Amygdala (tissue), 56 donors: ENCODE measurements at places on chromosomes 11 and 22.

- no peak for DNase-seq
Measured at GRCh38 chr22:24376002-24376401, 51.4 kb upstream of the ADORA2A start.

- DNase-seq = no peak
Measured at GRCh38 chr11:120714438-120714837, 202.9 kb downstream of the GRIK4 start.

DNA sequence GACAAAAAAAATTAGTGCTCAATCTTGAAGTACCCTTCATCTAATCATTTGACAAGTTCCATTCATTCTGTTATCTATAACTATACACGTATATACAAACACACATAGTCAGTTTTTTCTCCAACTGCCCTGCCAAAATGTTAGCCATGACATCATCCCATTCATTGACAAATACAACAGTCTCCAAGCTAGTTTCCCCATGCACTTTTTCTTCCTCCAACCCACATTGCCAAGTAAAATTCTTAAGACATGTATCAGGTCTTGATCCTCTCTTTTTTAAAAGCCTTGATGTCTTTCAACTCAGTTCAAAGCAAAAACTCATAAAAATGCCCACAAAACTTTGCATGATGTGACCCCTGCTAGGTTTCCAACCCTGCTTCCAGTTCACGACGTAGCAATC lies 58.1 kb downstream of the DDI1 start:
- DNase-seq = no peak

DNA sequence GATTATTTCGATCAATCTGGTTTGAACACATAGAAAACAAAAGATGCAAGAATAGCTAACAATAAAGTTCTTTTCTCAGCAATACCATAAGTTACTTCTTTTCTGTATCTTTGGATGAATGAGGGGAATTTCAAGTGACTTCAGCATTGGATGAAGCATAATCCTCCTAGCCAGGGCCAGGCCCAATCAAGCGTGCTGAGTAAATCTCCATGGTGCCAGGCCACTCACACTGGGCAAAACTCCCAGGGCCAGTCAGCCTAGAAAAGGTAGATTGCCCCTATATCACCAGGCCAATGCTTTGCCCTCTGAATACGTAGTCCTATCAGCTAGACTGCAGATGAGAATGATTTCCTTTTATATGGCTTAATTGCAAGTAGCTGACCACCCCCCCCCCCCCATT lies 6.0 kb downstream of the CNTF start:
- DNase-seq = no peak

DNA sequence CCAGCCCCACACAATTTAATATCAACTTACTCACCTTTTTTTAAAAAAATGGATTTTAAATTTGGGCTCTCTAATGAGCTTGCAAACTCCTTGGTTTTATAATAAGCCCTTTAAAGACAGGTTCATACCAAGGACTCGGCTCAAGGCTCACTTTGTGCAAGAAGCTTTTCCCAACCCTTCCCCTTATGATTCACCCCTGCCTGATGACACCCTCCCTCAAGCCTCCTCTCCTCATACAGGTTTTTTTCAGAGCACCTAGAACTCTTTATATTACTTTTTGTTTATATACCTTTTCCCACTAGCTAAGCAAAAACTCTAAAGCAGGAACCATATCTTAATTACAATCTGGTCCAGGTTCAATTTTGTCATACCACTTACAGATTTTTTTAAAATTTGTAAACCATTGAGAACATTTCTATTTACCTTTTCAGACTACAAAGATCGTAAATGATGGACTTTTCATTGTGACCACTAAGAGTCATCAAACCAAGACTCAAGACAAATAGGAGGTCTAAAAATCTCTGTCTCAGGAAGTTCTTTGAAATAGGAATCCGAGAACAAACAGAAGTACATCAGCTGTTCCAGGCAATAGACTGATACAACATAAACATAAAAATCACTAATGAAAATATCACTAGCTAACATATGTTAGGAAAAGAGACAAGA lies 13.1 kb upstream of the EXPH5 start:
- no peak for DNase-seq

DNA sequence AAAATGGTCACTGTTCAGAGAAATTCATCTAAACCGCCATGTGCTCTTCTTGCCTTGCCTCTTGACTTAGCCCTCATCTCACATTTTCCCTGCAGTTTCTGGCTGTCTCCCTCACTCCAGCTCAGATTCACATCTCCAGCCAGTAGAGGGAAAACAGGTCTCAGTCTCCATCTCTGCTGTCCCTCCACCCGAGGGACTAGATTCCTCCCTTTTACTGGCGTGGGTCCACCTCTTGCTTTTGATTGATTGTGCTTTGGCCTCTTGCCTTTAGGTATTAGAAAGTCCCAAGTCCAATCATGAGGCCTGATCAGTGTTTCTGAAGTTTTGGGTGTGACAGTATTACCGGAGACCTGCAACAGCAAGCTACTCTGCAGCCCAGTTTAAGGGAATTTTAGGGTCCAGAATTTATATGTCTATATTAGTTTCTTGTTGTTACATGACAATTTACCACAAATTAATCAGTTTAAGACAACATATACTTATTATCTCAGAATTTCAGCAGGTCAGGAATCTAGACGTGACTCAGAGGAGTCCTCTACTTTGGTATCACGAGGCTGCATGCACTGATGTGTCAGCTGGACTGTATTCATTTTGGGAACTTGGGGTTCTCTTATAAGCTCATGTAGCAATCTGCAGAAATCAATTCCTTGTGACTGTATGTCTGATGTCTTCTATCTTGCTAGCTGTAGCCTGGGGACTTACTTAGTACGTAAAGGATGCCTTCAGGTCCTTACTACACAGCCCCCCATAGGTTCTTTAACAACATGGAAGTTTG lies 805.2 kb upstream of the CCDC90B start:
- no peak for DNase-seq

DNA sequence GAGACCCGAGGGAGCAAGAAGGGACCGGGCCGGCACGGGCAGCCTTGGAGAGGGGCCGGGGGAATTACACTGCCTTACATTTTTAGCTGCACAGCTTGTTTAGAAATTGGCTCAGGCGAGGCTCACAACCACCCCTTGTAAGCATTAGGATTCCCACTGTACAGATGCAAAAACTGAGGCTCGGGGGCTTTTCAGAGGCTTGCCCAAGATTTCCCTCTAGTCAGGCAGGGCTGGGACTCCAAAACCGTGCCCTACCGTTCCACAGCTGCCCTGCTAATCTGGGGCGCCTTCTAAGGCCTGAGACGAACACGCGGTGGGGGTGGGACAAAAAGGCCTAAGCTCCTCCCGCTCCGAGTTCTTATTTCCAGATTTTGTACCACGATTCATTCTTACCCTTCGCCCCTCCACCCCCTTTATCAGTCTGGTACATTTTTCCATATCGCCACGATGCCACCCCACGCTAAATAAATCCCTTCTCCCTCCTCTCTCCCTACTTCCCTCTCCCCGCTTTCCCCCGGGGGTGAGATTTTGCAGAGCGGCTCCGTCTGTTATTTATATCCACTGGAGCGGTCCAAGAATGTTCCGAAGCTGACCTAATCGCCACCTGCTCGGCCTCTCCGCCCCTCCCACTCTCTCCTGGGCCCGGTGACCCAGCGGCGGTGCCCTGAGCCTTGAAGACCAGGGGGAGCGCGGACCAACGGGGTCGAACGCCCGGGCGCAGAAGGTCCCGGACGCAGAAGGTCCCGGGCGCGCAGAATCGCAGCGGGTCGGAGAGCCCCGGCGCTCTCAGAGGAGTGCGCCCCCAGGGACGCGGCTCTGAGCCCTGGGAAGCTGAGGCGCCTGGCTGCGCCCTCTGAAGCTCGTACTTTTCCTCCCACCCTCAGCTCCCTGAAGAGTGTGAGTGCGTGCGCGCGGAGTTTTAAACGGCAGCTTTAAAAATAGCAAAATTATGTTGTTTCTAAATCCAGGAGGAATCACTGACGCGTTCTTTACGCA lies 764 bp upstream of the PACSIN3 start:
- no peak for DNase-seq

DNA sequence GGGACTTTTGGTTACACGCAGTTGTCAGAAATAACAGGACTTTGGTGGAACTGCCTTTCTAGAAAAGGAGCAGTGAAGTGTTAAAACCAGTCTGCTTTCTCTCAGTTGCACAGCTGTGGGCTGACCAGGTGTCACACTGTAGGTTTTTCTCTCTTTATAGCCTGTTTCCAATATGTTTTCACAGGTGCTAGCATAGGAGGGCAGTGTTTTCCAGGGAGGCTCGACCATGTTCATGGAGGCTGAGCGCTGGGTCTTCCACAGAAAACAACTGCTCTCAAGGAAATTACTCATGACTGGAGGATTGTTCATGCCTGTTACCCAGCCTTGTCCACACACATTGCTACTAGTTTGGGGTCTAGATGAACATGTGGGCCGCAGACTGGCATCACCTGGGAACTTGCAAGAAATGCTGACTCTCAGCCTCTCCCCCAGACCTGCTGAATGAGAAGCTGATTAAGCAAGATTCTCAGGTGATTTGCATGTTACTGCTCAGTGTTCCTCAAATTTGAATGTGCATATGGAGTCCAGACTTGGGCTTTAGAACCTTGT lies 157.7 kb downstream of the MAML2 start:
- DNase-seq = no peak

- DNase-seq = no peak
Measured at GRCh38 chr11:9301720-9302119, 12.7 kb downstream of the TMEM41B start.

- DNase-seq = peak; percentile 93
Measured at GRCh38 chr22:39502109-39502788, at the start of gene MIEF1. Gene MIEF1, plus strand, starts transcription at chr22:39502290. Its CDS starts 9,005 bp downstream, at chr22:39511295.

GRCh38 chr11:120709808-120710207 lies 198.3 kb downstream of the GRIK4 start:
- no peak for DNase-seq

GRCh38 chr22:29872144-29872893 lies 10.7 kb upstream of the MTMR3 start:
- DNase-seq = no peak

DNA sequence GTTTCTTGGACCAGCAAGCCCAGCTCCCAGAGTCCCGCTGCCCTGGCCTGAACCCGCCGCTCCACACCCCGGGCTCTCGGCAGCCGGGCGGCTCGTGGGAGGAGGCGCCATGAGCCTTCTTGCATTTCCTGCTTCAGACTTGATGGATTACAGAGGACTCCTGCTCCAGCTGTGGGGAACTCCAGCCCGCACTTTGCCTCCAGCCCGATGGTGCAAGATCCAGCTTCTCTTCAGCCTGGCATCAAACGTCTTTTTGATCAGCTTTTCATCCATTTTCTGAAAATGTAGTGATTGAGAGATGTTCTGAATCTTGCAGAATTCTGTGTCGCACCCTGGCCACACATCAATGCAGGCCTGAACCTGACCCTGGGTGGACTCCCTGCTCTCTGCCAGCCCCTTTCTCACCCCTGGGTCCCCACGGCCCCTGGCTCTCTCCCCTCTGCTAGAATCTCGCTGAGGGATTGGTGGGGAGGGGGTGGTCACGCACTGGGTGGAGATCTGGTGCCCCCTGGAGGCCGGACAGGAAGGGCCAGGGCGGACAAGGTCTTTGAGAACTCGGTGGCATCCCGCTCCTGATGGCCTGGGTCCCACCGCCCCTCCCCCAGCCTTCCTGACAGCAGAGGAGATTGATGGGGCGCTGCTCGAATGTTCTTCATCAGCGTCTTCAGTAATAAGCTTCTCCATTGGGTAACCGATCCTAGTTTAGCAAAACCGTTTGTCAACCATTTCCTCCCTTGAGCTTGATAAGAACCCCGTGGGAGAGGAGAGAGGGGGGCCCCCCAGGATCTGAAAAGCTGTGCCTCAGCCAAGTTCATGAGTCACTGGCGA lies 12.1 kb upstream of the NFAM1 start:
- peak; percentile 8 for DNase-seq

GRCh38 chr11:124481365-124482323 lies 36.1 kb upstream of the OR8B8 start:
- no peak for DNase-seq

DNA sequence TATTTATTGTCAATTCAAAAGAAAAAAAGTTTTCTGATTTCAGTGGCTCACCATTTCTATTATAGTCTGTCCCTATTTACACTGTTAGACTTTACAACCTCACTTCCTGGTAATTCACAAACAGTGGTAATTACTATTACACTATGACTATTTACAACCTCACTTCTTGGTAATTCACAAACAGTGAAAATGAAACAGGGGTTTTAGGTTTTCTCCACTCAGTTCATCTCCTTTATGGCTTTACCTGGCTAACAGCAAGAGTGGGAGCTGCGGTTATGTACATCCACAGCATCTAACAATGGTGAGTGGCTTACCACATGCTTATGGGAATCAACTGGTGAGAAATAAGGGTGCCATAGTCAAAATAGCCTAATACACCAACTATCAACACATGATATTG lies 166.4 kb downstream of the CASP12 start:
- DNase-seq = no peak

DNA sequence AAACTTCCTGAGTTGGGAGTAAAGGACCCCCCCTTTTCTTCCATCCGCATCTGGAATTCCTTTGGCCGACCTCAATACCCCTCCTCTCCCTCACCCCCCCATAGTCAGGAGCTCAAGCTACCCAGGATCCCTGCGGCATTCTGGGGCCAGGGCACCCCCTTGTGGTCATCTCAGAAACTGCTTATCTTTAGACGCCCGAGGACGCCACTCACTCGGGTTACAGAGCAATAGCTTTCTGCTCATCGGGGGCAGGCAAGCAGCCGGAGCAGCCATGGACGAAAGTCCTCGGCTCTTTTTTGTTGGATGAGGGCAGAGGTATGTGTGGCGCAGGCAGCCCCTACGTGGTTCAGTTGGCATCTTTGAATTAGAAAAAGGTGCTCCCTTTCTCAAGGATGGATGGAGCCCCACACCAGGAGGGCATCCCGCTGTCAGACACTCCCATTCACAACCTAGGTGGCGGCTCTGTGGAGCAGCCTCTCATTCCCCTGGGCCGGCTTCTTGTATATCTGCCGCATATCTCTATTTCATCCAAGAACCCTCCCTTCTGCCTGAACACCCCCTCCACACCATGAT lies 2.3 kb downstream of the C1QTNF5 start:
- DNase-seq = peak; percentile 58

- no peak for DNase-seq
Measured at GRCh38 chr22:31628969-31629708, 32.9 kb downstream of the PISD start.

- DNase-seq = no peak
Measured at GRCh38 chr11:17169876-17170275, 37.9 kb downstream of the PIK3C2A start.

- no peak for DNase-seq
Measured at GRCh38 chr11:128965485-128965884, 22.8 kb upstream of the TP53AIP1 start.

DNA sequence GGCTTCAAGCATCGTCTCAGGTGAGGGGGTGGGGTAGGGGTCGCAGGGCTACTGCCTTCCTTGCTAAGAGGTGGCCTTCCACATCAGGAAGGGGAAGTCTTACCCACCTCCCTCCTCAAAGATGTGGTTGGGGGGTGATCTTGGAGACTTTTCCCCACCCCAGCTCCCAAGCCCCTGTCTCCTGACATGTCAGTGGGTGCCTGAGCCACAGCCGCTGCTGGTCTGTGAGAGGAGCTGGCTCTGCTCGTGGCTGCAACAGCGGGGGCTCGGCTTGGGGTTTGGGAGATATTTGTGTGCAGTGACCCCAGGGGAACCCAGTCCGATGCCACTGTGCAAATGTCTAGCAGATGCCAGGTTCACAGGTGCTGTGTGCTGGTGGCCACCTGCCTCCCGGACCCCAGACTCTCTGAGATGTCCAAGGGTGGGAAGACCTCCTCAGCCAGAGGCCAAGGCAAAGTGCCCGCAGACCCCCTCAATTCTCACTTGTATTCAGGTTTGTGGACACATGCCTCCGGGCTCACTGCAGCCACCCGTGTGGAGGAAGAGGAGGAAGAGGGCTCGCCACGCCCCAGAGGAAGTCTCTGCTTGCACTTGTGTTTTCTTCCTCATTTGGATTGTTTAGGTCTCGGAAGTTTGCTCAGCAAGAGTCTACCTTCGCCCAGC lies 1.9 kb downstream of the KCNQ1 start:
- DNase-seq = no peak

- DNase-seq = no peak
Measured at GRCh38 chr11:126487711-126488110, 132.2 kb downstream of the ST3GAL4 start.
